ENCODE measurements at places on chromosomes 3 and 15. TPM values are rescaled to one million over a fixed set of nuclear protein-coding genes. Genes with fewer than 3 reads are reported as not detected.

DNA sequence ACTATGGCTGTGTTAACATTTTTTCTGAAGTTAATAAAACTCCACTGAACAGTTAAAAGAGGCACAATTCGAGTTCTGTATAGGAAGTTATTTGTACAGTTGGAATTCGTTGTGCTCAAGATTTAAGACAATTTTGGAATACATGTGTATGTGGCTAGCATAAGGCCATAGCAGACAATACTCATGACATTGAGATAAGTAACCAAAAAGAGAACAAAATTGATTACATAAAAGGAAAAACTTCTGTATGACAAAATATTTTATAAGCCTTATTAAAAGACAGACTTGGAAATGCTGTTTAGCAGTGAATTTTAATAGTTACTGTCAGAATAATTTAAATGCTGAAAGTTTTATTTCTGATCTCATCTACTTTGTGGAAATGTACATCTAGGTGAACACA is 17.7 kb upstream of the EDEM1 start:
- peaks cover 6% of the 10 kb centered on the region for H3K4me1 ChIP-seq
- H3K4me3 ChIP-seq: no peak overlapping the region
- no peak overlapping the region for H3K27ac ChIP-seq
- no peaks in the 10 kb centered on the region for H3K27me3 ChIP-seq
- no peak for DNase-seq

The GTPBP8 gene
- polyA plus RNA-seq: 36.8 TPM

GRCh38 chr3:22935040-22935439 is 268.1 kb upstream of the UBE2E2 start:
- DNase-seq: no peak
- no peaks in the 10 kb centered on the region for H3K27me3 ChIP-seq
- no peak overlapping the region for H3K4me3 ChIP-seq
- no peaks in the 10 kb centered on the region for H3K4me1 ChIP-seq
- H3K36me3 ChIP-seq: no peaks in the 10 kb centered on the region

DNA sequence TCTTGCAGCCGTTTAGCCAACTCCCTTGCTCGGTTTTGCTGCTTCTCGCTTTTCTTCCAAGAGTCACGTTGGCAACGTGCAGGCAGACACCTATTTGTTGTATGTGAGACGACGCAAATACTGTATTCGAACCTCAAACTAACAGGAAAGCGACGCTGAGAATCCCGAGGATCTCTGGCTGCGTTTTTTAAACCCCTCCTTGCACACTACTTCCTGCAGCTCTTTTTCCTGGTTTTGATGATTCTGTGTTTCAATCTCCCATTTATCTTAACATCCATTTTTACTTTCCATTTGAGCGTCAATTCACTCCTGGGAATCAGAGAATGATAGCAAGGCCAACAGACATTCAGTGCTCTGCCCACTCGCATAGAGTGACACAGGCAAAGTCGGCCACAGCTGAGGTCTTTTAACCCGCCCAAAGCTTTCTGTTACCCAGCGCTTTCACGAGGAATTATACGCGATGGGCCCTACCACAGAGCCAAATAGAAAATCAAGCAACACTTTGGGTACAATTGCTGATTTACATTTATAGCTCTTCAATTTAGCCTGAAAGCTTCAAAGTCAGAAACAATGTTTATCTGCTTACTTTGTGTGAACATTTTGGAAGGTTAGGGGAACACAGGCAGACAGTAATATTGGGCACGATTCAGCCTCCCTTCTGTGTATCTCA is 1.6 kb upstream of the ANXA2 start:
- H3K4me3 ChIP-seq: peak overlapping the region; percentile 92
- H3K36me3 ChIP-seq: no peaks in the 10 kb centered on the region
- H3K4me1 ChIP-seq: peaks cover 42% of the 10 kb centered on the region
- no peak overlapping the region for H3K27ac ChIP-seq
- H3K27me3 ChIP-seq: peaks cover 20% of the 10 kb centered on the region

GRCh38 chr3:121619691-121620090 is 26.5 kb downstream of the FBXO40 start:
- no peak overlapping the region for H3K4me3 ChIP-seq
- DNase-seq: no peak
- no peaks in the 10 kb centered on the region for H3K36me3 ChIP-seq
